ENCODE measurements at places on chromosomes 11 and 22.

DNA sequence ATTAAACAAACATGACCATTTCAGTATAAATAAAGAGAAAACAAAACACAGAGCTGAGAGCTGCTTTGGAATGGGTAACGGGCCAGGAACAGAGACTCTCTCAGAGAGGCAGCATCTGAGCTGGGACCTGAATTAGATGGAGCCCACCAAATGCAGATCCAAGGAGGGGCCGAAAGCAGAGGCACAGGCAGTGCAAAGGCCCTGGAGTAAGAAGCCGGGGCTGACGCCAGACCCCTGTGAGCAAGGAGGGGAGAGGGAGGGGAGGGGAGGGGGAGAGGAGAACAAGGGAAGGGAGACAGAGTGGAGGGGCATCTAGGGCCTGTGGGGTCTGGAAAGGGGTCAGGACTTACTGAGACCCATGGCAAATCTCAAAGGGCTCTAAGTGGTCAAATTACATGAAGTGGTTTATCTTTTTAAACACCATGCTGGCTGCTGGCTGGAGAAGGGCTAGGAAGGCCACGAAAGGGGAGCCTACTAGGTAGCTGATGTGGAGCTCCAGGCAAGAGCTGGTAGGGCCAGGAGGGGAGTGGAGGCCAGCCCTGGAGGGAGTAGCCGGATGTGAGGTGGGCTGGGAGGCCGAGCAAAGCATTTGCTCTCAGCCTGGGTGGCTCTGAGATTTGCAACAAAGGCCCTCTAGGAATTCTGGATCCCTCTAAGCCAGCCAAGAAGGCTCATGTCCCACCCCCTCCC lies 3.2 kb downstream of the OSBPL5 start:
- no peak for DNase-seq

DNA sequence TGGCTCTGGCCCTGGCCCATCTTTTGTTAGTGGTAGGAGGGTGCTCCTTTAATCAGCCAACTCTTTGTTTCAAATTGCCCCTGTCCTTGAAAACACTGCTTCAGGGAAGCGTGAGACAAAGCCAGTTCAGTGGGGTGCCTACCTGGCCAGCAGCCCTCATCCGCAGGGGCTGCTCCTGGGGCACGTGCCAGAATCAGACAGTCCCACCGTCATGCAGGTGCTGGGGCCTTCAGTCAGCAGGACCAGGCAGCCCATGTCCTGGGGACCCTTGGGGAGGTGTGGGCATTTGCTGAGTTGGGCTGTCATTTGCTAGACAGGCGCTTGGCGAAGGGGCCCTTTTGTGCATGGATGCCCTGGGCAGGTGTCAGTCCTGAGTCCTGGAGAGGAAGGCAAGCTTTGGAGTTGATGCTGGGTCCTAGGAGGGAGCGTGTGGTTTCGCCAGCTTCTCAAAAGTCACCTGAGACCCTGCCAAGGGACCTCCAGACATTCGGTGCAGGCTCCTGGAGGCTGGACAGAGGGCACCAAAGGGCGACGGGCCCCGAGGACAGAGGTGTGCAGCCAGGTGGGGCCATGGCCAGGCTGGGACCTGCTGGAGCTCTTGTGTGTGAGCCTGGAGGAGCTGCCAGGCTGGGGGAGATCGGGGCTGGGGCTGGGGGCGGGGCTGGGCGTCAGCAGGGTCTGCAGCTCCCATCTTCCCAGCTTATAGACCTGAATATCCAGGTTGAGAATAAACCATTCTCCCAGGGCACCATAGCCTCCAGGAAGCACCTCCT lies 15.0 kb upstream of the RTN4R start:
- DNase-seq = no peak

GRCh38 chr11:126821827-126822226 lies 178.7 kb downstream of the KIRREL3 start:
- DNase-seq = no peak

GRCh38 chr22:27239520-27239919 lies 562.0 kb downstream of the MN1 start:
- DNase-seq = no peak

DNA sequence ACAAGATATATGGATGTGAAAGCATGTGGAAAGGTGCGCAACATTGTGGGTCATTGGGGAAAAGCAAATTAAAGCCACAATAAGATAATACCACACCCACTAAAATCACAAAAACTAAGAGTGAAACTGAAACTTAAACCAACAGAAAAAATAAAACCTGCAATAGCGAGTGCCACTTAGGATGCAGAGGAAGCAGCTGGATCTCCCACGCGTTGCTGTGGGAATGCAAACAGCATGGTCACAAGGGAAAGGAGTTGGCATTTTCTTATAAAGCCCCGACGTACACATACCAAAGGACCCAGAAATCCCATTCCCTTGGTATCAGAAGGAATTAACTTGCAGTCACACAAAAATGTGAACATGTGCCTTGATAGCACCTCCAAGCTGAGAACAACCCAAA lies 712.0 kb downstream of the TBC1D22A start:
- no peak for DNase-seq

DNA sequence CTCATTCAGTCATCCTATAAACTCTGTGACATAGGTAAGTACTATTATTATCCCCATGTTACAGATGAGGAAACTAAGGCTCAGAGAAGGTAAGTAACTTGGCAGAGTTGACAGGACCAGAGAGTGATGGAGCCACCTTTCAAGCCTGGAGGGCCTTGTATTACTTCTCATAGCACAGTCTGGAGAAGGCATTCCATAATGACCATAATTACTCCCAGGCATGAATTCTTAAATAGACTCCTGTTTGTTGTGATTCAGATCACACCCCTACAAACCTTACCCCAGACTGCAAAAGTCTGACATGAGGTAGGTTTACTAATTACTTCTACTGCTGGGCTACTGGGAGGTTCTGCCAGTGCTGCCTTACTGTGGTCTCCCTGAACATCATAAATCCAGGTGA lies 77.0 kb downstream of the CD44 start:
- no peak for DNase-seq

DNA sequence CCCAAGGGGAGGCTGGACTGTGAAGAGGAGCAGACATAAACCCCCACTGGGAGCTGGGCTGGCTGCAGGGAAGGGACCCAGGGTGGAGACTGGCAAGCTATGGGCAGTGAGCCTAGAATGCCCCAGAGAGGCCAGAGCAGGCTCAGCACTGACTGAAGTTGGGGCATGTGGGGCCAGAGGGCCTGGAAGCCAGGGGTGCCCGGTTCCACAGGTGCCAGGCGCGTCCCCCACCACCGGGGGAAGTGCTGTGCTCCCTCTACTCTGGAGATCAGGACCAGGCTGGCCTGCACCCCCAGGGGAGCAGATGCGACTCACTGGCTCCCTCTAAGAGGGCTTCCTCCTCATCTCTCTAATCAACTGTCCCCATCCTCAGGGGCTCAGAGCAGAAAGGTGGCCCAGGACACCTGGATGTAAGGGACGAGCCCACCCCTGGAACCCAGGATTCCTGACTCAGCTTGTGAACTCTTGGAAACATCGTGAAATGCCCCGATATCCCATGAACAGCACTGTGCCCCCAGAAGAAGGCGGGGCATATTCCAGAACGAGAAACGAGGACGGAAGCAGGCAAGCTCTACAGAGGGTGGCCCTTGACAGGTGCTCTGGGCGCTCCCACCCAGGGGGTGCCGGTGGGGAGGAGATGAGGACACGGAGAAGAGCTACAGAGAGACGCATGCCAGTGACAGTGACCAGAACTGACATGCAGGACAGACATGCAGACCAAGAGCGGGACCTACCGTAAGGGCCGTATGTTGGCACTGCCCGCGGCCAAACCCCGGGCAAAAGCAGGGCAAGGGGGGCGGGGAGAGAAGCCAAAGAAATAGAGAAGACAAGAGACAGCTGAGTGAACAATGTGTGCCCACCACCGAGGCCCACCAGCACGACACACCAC lies 20.4 kb downstream of the MAFF start:
- DNase-seq = no peak

GRCh38 chr11:66600631-66601233 lies 7.7 kb downstream of the CCS start:
- DNase-seq = no peak

DNA sequence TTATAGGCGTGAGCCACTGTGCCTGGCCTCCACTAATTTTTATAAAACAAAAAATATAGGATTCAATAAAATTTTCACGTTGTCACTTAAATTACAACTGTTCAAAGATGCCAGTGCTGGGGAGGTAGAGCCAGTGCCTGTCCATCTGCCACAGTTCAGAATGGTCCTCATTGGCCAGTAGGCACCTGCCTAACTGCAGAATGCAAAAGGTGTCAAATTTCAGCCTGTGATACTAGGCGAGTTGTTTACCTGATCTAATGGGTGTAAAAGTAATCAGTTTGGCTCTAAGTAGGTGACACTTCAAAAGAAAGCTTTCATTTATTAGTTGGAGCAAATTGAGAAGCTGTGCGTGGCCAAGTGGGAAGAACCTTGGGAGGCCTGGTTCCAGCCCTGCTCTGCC lies 2.4 kb downstream of the SMARCB1 start:
- DNase-seq = no peak

DNA sequence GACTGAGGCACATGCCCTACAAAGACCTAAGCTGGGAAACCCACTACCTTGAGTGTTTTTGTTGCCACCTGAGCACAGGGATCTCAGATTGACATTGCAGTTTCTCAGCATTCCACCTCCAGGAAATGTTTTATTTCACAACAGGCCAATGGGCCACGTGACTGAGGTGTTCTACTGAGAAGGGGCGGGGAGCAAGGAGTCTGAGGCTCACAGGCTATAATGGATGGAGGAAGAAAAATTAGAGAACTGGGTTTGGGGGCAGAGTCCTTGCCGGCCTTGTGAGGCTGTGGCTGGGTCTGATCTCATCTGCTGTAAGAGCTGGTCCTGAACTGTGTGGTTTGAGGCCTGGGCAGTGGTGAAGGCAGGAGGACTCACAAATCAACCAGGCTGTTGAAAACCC lies 40.7 kb downstream of the ZNF202 start:
- no peak for DNase-seq

DNA sequence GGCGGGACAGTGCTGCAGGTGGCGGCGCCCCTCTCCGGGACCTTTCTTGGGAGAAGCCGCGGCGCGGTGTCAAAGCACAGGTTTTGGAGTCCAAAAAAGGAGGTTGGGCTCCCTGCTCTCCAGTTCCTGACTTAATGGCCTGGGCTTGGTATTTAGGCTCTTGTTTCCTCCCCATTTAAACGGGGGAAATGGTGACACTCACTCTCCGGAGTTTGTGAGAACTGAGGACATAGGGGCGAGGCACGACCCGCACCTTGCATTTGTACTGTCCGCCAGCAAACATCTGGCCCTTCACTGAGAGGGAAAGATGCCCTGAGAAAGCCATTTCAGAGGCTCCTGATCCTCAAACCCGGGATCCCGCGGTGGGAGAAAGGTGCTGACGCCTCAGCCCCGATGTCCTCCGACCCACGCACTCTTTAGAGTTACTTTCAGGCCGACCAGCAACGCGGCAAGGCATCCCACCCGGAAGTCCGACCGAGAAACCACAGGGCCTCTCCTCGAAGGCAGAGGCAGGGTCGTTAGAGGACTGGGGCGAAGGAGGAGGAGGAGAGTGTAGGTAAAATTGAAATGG lies 2.9 kb upstream of the WDR74 start:
- DNase-seq = peak; percentile 45

GRCh38 chr11:128400382-128401203 lies 186.8 kb downstream of the ETS1 start:
- DNase-seq = no peak

DNA sequence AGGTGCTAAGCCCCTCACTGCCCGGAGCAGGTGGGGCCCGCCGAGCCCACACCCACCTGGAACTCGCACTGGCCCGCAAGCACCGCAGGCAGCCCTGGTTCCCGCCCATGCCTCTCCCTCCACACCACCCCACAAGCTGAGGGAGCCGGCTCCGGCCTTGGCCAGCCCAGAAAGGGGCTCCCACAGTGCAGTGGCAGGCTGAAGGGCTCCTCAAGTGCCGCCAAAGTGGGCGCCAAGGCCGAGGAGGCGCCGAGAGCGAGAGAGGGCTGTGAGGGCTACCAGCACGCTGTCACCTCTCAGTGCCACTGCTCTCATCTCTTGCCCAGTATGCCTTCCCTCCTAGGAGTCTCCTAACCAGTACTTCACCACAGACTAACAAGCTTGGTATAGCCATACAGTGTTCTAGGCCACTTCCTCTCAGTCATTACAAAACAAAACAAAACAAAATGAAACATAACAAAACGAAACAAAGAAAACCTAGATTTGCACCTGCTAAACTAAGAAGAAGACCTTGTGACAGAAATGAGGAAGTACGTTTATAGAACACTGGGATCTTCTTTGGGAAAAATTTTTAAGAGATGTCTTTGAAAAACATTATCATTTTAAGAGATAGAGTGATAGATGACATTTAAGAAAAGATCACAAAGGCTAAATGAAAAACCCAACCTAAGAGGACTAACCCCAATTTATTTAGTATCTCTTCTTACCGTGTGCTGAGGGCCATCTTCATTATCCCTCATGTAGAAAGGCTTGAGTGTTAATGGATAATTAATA lies 47.7 kb upstream of the GAB2 start:
- peak; percentile 1 for DNase-seq

DNA sequence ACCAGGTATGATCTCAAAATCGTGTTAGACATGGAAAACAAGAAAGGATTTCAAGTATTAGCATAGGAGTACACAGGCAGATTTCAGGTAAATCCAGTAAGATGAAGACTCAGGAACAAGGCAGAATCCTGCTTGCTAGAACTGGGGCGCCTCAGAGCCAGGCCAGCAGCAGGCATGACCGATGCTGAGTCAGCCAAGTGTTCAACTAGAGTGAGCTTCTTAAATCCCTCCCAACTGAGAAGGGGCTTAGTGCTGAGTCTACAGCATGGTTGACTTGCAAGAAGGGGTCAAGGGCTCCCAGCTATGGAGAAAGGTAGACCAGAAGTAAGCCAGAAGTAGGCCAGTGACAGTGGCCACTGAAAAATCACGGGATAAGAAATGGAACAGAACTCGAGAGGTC lies 12.4 kb downstream of the GRAP2 start:
- no peak for DNase-seq

DNA sequence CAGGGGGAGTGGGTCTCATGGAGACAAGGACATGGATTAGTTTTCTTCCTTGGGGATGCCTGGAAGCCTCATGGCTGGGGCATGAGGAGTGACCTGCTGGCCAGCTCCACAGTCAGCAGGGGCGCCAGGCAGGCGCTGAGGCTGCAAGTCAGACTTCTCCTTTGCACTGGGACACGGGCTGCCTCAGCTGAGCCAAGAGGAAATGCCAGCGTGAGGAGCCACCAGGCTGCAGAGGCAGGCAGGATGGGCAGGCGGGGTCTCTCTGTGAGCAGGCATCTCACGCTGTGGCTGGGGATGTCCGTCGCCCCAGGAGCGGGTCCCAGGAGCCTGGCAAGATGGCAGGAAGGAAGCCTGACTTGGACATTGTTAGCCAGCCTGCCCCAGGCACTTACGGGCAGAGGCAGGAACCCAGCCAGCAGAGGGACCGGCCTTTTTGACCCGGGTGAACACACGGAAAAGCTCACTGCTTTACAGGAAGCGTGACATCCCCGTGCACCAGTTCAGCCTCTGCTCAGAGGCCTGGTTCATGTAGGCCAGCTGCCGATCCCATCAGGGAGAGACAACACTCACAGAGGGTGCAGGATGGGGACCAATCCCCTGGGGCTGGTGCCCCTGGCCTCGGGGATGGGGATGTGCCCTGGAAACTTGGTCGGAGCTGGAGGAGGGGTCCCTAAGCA lies 10.2 kb downstream of the GNB1L start:
- no peak for DNase-seq

GRCh38 chr22:38835888-38836301 lies 7.9 kb downstream of the NPTXR start:
- DNase-seq = no peak
